Upper lobe of right lung (tissue), 1 donor: ENCODE measurements at places on chromosomes 3 and 15.

DNA sequence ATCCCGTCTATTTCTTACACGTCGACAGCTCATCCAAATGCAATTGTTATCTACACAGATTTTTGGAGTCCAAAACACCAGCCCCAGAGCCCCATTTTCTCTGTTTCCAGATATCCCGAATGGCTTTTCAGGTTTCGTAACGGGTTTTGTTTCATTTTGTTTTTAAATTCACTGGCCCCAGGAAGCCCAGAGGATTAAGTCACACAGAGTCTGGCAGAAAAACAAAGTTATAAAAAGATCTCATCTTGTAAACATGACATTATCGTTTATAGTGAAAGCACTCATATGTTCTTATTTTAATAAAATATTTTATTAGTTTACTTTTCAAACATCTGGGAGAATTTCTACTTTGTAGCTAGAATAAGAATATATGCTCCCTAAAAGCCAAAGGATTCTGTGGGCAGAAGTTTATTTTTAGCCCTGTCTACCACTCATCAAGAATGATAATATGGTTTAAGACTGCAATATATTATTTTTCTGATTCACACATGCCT lies 149.3 kb upstream of the SLC2A2 start:
- H3K4me1 ChIP-seq: peaks cover 6% of the 10 kb centered on the region
- H3K27ac ChIP-seq: peak overlapping the region; percentile 14
- peak overlapping the region; percentile 21 for H3K4me3 ChIP-seq
- DNase-seq: no peak
- no peaks in the 10 kb centered on the region for H3K36me3 ChIP-seq
- no peaks in the 10 kb centered on the region for H3K27me3 ChIP-seq

- H3K36me3 ChIP-seq: no peaks in the 10 kb centered on the region
- DNase-seq: no peak
- H3K27ac ChIP-seq: no peak overlapping the region
- H3K4me3 ChIP-seq: no peak overlapping the region
Observed at GRCh38 chr15:101108461-101108775, 143.4 kb downstream of the CHSY1 start.

DNA sequence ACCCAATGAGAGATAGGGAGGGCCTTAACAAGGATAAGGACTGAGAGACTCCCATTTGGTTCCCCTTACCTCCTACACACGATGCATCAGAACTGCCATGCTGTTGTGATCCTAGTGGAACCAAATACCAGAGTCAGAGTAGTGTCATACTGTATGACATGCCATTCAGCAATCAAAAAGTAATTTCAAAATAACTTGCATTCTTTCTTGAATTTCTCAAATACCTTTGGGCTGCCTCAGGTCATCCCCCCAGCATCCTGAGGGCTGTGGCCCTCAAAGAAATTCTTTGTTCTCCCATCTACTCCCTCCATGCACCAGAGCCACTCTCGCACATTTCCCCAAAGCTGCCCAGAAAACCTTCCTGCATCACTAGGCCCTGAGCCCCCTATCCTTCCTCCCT lies 68.9 kb upstream of the PPP2R3A start:
- H3K4me1 ChIP-seq: no peaks in the 10 kb centered on the region
- H3K27me3 ChIP-seq: no peaks in the 10 kb centered on the region
- no peak for DNase-seq
- no peak overlapping the region for H3K27ac ChIP-seq
- H3K4me3 ChIP-seq: no peak overlapping the region
- H3K36me3 ChIP-seq: no peaks in the 10 kb centered on the region

DNA sequence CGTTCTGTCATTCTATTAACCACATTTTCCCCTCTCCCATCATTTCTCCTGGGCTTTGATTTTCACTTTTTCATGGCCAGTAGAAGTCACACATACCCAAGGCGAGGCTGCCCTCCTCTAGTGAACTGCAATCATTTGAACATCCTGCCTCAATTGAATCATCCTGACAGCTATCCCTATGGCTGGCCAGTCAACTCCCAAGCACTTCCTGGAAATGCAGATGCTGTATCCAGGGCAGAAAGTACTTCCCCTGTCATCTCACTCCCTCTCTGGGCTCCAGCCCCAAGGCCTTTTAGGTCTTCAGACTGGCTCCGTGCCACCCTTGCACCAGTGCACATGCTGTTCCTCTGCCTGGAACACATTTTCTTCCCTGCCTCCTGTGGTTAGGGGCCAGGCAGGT lies 738.3 kb upstream of the CFAP20DC start:
- DNase-seq: no peak
- H3K27me3 ChIP-seq: no peaks in the 10 kb centered on the region
- no peaks in the 10 kb centered on the region for H3K4me1 ChIP-seq
- no peaks in the 10 kb centered on the region for H3K36me3 ChIP-seq
- H3K4me3 ChIP-seq: no peak overlapping the region
- no peak overlapping the region for H3K27ac ChIP-seq

DNA sequence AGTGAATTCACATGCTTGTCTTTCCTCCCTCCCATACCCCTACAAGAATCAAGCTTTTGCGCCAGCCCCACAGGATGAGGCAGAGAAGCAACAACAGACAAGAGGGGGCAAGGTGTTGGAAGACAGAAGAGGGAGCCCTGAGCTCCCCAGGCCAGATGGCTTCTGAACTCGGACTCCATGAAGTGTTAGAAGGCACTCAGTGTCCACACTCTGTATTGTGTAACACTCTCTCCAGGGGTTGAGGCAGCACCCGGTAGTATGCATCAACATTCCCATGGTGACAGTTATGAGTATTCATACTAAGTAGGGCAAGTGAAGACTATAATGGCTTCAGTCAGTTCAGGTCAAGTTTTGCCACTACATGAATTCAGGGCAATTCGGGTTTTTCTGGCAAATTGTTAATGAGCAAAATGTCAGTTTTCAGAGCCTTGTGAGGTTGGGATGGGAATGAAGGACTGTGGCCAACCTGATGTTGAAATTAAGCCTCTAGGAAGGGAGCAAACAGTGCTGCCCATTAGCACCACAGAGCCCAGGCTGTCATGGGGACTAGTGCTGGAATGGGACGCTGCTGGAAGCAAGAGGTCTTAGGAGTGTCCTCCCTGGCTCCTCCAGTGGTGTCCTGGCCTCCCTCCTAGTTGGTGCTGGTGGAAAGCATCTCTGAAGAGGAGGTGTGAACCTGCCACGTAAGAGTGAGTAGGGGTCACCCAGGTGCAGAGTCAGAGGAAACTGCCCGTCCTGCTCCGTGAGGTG lies 79.4 kb downstream of the KLF15 start:
- no peak overlapping the region for H3K4me3 ChIP-seq
- no peaks in the 10 kb centered on the region for H3K27me3 ChIP-seq
- no peaks in the 10 kb centered on the region for H3K36me3 ChIP-seq
- peaks cover 17% of the 10 kb centered on the region for H3K4me1 ChIP-seq
